ENCODE measurements at places on chromosomes 4 and X.
A peak's percentile ranks its signal among the peaks of the same experiment; 100 is the strongest.

GRCh38 chr4:185966997-185967775, 101.8 kb upstream of the TLR3 start:
- no peak for DNase-seq

DNA sequence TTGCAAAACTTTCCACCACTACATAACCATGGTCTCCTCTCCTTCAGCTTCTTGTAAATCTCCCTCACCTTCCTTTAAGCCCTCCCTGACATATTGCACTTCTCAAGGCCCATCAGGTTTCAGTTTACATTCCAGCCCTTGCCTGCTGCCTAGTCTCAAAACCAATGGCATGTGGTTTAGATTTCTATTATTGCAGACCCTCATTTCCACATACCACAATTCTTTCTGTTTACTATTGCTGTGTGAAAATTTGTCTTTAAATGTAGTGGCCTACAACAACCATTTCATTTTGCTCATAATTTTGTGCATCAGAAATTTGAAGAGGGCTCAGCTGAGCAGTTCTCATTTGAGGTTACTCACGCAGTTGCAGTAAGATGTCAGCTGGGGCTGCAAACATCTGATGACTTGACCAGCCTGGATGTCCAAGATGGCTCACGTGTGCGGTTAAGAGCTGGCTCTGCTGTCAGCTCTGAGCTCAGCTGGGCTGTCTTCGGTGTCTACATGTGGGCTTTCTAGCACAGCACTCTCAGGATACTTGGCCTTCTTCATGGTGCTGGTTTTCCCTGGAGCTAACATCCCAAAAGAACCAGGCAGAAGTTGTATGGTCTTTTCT, 29.9 kb upstream of the SOD3 start:
- DNase-seq: no peak

GRCh38 chr4:78953769-78954666, 14.8 kb upstream of the PAQR3 start:
- DNase-seq: peak; percentile 42

DNA sequence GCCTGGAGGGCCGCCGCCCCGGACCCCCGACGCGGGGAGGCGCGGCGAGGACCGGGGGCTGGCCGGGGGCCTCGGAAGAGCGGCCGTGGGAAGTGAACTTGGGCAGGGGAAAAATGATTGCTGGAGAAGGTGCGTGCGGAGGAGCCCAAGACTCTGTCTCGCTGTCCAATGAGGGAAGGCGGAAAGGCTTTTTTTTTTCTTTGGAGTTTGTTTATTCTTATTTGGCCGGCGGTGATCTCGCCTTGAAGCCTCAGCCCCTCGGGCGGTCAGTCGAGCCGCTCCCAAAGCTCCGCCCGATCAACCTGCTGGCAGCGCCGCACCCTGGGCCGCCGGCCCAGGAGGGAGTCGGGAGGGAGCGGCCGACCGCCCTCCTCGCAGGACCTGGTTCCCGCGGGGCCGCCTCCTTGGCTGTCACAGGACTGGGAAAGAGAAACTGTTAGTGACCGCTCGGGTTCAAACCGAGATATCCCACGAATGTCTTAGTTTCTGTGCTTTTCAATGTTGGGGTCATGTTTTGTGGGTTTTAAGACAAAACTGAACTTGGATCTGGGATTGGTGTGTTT, 2.5 kb downstream of the CPEB2 start:
- DNase-seq: peak; percentile 47

DNA sequence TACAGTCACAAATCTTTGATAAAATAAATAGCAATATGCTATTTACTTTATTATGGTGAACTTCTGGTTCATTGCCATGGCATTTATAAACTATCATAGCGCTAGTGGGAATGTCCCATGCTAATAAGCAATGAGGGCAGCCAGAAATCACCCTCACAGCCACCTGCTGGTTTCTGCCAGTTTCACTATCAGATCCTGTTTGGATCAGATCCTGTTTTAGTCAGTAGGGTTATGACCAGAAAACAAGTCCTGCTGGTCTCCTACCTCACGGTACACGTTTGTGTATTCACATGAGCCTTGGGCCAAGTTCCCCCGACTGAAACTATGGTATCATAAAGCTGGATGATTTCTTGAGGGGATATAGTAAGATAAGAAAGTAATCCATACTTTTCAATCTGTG, 17.7 kb downstream of the FOXR2 start:
- DNase-seq: no peak

DNA sequence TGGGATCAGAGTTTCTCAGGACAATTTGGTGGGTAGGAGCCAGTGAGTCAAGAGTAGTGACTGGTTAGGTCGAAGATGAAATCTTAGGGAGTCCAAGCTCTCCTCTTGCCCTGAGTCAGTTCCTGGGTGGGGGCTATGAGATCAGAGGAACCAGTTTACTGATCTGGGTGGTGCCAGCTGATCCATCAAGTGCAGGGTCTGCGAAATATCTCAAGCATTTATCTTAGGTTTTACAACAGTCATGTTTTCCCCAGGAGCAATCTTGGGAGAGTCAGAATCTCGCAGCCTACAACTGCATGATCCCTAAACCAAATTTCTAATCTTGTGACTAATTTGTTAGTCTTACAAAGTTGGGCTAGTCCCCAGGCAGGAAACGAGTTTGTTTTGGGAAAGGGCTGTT, 1833.2 kb upstream of the PCDH7 start:
- DNase-seq: no peak

DNA sequence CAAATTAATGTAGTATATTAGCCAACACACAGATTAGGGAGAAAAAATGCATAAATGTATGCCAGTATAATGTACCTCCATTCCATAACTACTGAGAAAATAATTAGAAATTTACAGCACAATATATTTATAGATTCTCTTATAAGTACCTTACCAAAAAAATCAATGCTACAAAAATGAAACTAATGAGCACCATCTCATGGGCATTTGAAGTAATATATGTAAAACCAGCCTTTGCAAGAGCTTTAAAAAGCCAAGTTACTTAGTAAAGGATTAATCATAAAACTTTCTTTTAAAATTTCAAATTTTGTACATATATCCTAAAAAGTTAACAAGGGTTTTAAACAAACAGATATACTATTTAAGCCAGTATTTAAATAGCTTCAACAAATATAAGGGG, 43.2 kb downstream of the LRBA start:
- no peak for DNase-seq

DNA sequence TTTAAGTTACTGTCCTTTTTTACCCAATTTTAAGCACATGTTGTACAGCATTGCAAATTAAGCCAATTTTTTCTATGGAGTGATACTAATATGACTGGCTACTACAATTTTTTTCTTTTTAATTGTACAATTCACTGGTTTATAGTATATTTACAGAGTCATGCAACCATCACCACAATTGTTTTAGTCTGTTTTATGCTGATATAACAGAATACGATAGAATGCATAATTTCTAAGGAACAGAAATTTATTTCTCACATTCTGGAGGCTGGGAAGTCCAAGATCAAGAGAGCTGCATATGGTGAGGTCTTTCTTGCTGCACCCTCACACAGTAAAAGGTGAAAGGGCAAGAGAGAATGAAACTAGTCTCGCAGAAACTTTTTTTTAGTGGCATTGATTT, 125.3 kb downstream of the GLUD2 start:
- DNase-seq: no peak

DNA sequence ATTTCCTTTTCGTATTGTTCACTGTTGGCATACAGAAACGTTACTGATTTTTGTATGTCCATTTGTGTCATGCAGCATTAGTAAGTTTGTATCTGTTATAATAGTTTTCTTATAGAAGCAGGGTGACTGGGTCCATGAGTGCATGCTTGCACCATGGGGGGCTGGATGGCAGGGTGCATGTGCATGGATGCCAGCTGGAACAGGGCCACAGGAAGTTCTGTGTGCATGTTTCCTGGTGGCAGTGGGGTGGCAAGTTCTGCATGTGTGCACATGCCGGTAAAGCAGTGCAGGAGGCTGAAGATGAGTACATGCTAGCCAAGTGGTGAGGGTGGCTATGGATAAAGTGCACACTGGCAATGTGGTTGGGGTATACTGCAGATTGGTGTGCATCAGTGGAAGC, 468.0 kb upstream of the KLHL4 start:
- DNase-seq: no peak

GRCh38 chr4:188596021-188596420, 456.8 kb downstream of the TRIML1 start:
- DNase-seq: no peak

DNA sequence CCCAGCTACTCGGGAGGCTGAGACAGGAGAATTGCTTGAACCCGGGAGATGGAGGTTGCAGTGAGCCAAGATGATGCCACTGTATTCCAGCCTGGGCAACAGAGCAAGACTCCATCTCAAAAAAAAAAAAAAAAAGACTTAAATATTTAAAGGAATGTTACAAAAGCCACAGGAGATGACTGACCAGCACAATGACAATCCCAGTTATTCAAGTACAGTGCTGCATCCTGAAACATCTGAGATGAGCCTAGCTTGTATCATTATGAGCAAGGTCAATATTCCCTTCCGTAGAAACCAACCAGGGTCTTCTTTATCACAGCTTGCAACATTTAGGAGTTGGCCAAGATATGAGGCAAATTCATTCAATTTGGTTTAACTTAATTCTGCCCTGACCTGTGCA, 38.6 kb downstream of the LNX1 start:
- no peak for DNase-seq

GRCh38 chrX:107485013-107485412, 35.6 kb downstream of the FRMPD3 start:
- no peak for DNase-seq

DNA sequence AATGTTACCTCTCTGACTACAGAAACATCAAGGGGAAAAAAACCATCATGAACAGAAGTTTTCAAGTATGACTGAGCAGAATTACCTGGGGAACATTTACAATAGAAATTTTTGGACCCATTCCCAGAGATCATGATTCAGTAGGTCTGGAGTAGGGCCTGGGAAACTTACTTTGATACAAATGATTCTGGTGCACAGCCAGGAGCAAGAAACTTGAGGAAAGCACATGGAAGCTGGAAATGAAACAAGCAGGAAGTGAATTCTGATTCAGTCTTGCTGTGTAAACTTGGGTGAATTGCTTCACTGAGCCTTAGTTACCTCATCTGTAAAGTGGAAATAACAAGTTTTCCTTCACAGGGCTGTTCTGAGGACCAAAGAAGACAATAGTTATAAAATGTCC, 192.5 kb upstream of the TAPT1 start:
- no peak for DNase-seq

DNA sequence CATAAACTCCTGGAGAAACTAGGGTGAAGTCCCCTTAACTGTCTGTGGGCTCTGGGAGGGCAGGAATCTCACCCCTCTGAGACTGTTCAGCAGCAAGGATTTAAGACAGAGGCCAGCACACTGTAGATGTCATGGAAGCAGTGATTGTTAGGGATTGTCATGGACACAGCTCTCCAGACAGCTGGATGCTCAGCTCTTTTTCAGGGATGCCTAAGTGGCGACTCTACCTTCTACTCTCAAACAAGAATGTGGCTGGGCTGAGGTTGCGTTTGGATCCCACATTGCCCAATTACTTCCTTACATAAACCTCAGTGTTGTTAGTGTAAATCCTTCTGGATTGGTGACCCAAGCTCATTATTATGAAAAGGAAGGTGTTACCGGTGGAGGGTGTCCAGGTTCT, 291.9 kb upstream of the VCX3A start:
- DNase-seq: no peak

DNA sequence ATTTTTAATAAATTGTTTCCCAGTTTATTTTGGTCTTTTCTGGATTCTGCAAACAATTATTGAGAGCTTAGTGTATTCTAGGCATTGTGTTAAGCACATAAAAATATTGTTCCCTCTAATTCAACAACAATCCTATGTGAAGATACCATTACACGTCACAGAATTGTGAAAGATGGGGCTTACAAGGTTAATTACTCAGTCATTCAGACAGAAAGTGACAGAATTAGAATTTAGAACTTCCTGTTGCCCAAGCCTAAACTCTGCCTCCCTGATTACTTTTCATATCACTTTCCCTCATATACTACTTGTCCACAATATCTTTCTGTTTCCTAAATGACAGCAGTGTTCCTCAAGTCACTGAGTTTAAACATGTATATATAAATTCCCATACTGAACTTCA, 186.7 kb upstream of the VEGFC start:
- no peak for DNase-seq

- DNase-seq: no peak
These were observed 141.7 kb downstream of the GPAT3 start for GRCh38 chr4:83677656-83678055.

- no peak for DNase-seq
These were observed 2666.6 kb downstream of the PCDH7 start for GRCh38 chr4:33386764-33387163.

- no peak for DNase-seq
These were observed 767.3 kb downstream of the C4orf33 start for GRCh38 chr4:129863206-129863605.

GRCh38 chrX:123835661-123836371, 24.0 kb upstream of the XIAP start:
- no peak for DNase-seq

DNA sequence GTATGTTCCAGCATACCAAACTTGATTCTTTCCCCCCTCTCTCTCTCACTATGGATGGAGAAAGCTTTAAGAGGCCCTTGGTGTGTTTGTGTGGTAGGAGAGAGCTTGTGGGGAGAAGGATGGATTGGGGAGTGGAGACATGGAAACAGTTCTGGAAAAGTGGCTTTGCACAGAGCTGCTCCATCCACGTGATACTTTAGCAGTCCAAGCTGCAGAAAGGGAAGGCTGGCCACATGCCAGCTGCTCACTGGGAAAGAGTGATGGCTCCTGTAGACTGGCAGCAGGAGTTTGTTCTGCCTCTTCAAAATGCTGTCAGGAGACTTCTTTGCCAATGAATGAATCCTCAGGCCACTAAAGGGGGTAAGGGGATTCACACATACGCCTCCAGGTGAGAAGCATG, 21.7 kb upstream of the SEC24B start:
- DNase-seq: no peak

DNA sequence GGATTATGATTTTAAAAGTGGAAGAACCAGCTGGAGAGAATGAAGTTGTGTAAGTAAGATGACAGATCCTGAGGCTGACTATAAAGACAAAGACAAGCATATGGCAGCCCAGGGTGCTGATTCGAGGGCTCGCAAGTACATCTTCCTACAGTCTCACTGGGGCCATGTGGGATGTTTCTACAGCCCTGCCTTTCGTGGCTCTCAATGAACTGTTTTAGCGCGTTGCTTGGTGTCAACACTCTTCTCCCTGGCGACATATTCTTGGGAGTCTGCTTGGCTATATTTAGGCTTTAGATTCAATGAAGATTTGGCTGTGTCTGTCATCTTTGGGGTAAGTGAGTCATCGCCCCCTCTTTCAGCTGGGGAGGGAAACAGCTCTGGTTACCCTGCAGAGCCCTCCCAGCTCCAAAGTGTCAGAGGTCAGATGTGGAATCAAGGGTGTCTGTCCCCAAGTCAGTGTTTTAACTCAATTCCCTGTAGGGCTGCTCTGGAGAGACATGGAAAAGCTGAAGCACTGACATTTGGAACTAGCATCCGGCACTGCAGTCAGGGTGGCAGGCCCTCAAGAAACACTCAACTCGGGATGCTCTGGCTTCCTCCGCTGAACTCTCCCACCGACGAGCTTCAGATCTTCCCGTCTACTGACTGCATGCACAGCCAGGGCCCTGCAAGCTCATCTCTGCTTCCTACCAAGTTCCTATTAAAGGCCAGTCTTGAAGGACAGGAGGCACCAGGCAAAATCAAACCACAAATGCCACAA, 65.7 kb downstream of the GATB start:
- no peak for DNase-seq

- DNase-seq: peak; percentile 20
These were observed 361.5 kb upstream of the FMR1 start for GRCh38 chrX:147550217-147550616.

Data from HEK293T (cell line).